ENCODE measurements at places on chromosomes 5 and 9.

DNA sequence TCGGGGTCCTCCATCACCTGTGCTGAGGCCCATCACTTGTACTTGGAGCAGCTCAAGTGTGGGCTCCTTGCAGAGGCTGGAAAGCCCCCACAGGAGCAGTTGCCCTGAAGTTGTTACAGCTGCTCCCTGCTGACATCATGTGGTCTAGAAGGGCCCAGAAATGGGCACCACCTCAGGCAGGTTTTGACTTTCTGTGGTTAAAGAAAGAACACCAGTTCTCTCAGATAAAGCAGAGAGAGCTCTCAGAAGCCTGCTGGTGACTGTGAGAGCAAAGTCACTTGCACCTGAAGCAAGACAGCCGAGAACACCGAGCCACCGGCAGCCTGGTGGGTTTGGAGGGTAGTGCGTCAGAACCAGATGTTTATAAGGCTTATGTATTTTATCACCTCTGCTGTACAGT lies 70.4 kb downstream of the MVB12B start:
- no peaks in the 10 kb centered on the region for H3K36me3 ChIP-seq
- H3K27ac ChIP-seq, result no peak overlapping the region
- peak; percentile 66 for DNase-seq
- H3K27me3 ChIP-seq, result peaks cover 32% of the 10 kb centered on the region

DNA sequence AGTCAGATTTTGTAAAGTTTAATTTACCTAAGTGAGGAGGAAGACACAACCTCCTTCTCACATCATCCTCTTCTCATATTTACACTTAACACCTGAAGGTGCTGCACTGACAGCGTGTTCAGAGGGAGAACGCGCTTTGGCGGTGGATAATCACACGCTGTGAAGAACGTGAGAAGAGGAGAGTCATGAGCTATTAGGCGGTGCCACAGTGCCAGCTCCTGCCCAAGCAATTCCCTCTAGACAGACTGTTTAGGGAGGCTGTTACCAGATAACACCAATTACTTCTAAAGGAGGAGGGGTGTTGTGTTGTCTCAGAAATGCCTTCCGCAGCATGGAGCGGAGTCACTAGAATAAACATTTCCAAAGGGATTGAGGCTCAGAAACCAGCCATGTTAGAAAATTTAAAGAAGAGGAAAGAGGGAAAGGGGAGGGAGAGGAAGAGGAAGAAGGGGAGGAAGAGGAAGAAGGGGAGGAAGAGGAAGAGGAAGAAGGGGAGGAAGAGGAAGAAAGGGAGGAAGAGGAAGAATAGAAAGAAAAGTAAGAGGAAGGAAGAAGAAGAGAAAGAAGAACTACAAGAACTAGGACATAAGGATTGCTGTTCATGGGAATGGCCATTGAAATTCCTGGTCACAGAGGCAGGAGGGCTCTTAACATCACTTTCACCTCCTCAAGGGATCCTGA lies 37.3 kb upstream of the WWC1 start:
- no peak for DNase-seq
- H3K36me3 ChIP-seq, result no peaks in the 10 kb centered on the region
- H3K27ac ChIP-seq, result no peak overlapping the region
- no peaks in the 10 kb centered on the region for H3K27me3 ChIP-seq

DNA sequence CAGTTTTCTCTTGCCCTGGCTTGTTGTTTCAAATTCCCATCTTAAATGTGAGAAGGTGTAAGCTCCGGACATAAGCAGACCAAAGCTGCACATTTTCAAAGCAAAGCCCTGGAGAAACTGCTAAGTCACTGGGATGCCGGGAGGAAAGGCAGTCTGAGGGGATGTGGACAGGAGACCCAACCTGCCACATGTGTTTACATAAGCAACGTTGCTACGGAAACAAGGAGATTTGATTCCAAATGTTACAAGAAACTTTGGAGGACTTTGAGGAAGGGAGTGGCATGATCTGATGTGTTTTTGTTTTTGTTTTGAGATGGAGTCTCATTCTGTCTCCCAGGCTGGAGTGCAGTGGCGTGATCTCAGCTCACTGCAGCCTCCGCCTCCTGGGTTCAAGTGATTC lies 25.7 kb upstream of the INSYN2B start:
- no peaks in the 10 kb centered on the region for H3K4me1 ChIP-seq
- no peak overlapping the region for H3K27ac ChIP-seq
- H3K4me3 ChIP-seq, result no peak overlapping the region
- H3K27me3 ChIP-seq, result no peaks in the 10 kb centered on the region
- DNase-seq, result no peak
- H3K36me3 ChIP-seq, result peaks cover 48% of the 10 kb centered on the region

DNA sequence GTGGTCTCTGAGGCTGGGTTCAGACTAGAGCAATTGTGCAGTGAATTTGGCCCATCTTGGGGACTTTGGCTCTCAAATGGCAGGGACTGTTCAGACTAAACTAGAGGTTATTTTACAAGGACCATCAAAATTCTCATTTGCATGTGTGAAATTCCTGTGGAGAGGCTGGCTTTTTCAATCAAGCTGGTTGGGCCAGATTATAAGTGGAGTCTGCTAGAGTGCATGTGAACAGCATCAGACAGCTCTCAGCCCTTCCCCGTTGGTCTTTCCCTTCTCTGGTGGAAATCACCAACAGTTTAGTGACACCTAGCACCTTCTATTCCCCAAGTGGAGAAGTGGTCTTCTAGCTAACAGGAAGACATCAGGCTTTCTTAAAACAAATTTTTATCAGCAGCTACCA lies 301.3 kb downstream of the CWC27 start:
- no peaks in the 10 kb centered on the region for H3K4me1 ChIP-seq
- H3K36me3 ChIP-seq, result no peaks in the 10 kb centered on the region
- DNase-seq, result no peak
- H3K27ac ChIP-seq, result no peak overlapping the region

- H3K27ac ChIP-seq, result no peak within 1 kb of the TSS
- H3K4me3 ChIP-seq, result peak within 1 kb of the TSS; percentile 82
- H3K36me3 ChIP-seq, result peaks cover 3% of the 10 kb centered on the region
- H3K27me3 ChIP-seq, result peaks cover 44% of the 10 kb centered on the region
- H3K4me1 ChIP-seq, result peaks cover 13% of the 10 kb centered on the region
- DNase-seq, result peak; percentile 31
Measured at GRCh38 chr5:129904102-129904666, at the start of gene CHSY3. CHSY3 (plus strand) TSS chr5:129904465.

- no peaks in the 10 kb centered on the region for H3K36me3 ChIP-seq
- DNase-seq, result no peak
- H3K4me3 ChIP-seq, result no peak overlapping the region
- H3K4me1 ChIP-seq, result no peaks in the 10 kb centered on the region
Measured at GRCh38 chr9:133943036-133943780, 48.9 kb downstream of the VAV2 start.

DNA sequence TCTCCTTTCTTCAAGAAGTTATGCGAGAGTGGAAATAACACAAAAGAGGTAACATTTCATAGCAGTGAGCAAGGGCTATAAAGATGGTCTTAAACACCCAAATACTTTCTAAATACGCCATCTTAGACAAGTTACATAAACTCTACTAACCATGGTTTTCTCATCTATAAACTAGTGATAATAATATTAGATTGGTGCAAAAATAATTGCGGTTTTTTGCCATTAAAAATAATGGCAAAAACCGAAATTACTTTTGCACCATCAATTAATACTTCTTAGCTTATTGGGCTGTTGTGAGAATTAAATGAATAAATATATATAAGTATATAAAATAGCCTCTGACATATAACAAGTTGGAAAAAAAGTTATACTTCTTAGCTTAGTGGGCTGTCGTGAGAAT lies 23.7 kb downstream of the GABRA6 start:
- DNase-seq, result no peak
- H3K4me3 ChIP-seq, result no peak overlapping the region
- no peak overlapping the region for H3K27ac ChIP-seq
- H3K4me1 ChIP-seq, result no peaks in the 10 kb centered on the region

GRCh38 chr9:21357479-21358460 lies 7.1 kb upstream of the IFNA6 start:
- peak overlapping the region; percentile 56 for H3K4me3 ChIP-seq
- no peak for DNase-seq
- H3K27ac ChIP-seq, result peak overlapping the region; percentile 81
- H3K27me3 ChIP-seq, result peaks cover 9% of the 10 kb centered on the region
- H3K4me1 ChIP-seq, result peaks cover 23% of the 10 kb centered on the region

- no peaks in the 10 kb centered on the region for H3K36me3 ChIP-seq
- no peak for DNase-seq
- H3K27me3 ChIP-seq, result no peaks in the 10 kb centered on the region
- peaks cover 52% of the 10 kb centered on the region for H3K4me1 ChIP-seq
- no peak overlapping the region for H3K27ac ChIP-seq
Measured at GRCh38 chr5:56161927-56162326, 71.2 kb downstream of the ANKRD55 start.

DNA sequence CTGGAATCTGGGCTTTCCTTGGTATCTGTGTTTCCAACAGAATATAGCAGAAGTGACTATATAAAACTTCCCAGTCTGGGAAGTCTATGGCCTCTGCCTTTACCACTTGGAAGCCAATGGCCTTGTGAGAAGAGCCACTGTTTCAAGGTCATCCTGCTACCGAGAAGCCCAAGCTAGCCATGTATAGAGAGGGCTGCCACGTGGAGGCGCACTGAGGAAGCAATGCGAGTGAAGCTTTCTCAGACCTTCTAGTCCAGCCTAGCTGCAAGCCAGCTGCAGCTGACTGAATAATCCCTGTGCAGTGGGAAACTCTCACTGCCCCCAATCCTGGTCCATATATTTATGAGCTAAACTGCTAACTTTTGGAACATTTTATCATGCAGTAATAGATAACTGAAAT lies 661.8 kb upstream of the RIOK2 start:
- H3K27ac ChIP-seq, result no peak overlapping the region
- H3K4me1 ChIP-seq, result no peaks in the 10 kb centered on the region
- no peak for DNase-seq
- H3K36me3 ChIP-seq, result no peaks in the 10 kb centered on the region
- H3K27me3 ChIP-seq, result no peaks in the 10 kb centered on the region

Data from activated T-helper 2 cell treated with anti-CD3 and anti-CD28 coated beads, Interferon-gamma antibody, Interleukin-2, Interleukin-4, amounts not matched to agents 10 μg/mL and 5 μg/mL and 100 μg/mL, durations not matched to agents 14 hours and 24 hours and 36 hours (primary cell).